ENCODE measurements at places on chromosomes 11 and 22.

DNA sequence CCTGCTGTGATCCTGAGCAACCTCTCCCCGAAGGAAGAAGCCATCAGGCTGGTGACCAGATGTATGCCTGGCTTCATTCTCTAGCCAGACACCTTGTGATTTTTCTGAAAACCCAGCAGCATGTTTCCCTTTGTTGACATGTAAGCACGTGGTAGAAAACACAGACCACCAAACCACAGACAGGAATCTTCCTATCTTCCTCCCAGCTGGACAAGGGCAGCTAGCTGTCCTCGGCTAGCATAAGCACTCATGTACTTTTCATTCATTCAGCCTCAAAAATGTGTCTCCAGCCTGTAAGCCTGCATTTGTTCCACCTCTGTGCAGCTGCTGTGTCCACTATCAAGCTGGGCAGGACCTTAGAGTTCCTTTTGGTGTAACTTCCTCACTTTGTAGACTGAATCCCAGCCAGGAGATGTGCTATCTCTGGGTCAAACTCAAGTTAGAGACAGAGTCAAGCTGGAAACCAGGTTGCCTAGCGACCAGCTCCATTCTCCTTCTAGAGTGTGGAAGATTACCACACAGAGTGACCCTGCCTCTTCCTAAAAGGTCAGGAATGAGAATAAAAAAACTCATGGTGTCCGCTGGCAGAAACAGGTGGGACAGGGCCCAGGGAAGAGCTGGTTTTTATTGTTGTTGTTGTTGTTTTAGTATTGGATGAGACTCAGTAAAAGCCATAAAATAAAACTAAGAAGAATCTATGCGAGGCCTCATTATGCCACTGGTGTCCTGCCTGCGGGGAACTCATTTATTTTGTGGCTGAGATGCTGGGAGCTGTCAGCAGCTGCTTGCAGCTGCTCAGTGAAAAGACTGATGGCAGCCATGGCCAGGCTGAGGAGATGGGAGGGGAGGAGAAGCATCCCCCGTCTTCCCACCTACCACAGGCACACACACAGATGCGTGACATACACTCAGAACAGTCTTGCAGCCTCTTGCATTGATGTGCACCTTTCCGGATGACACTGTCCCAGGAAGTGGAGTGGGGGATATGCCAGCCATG is 7.4 kb upstream of the CLMP start:
- no peak for DNase-seq

DNA sequence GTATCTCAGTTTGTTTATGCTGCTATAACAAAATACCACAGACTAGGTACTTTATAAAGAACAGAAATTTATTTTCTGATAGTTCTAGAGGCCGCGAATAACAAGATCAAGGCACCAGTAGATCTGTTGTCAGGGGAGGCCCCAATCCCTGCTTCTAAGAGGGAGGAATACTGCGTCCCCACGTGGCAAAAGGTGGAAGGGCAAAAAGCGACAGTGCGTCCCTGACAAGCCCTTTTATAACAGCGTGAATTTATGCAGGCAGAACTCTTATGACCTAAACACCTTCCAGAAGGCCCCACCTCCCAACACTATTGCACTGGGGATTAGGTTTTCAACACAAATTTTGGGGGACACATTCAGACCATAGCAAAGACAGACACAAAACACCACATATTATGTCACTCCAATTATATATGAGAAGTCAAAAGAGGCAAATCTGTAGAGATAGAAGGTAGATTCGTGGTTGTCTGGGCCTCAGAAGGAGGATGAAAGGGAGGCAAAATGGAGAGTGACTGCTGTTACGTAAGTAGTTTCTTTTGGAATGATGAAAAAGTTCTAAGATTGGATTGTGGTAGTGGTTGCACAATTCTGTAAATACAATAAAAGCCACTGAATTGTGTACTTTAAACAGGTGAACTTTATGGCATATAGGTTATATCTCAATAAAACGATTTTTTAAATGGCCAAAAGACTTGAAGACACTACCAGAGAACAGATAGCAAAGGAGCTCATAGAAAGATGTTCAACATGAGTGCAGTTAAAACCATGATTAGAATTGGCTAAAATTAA is 30.1 kb upstream of the TNRC6B start:
- DNase-seq = no peak

DNA sequence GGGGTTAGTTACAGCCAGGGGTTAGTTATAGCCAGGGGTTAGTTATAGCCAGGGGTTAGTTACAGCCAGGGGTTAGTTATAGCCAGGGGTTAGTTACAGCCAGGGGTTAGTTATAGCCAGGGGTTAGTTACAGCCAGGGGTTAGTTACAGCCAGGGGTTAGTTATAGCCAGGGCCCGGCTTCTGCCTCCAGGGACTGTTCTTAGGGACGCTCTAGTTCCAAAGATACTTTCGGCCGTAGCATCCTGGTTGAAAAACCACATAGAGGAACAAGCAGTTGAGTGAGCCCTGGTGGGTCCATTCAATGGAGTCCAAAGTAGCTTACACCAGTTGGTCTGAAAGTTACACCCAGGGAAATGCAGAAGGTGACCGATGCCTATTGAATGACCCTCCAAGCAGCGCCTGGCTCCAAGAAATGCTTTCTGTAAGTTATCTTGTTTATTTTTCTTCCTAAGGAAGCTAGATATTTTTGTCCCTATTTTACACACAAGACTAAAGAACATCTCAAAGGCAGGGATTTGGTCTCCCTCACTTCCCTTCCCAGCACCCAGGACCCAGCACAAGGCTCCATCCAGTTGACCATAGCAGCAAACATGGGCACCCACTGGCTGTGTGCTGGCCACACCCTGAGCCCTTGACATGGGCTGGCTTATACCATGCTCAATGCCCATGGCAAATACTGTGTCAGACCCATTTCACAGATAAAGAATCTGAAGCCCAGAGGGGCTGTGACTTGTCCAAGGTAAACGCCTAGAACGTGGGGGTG is 49.7 kb upstream of the SHISAL1 start:
- no peak for DNase-seq

DNA sequence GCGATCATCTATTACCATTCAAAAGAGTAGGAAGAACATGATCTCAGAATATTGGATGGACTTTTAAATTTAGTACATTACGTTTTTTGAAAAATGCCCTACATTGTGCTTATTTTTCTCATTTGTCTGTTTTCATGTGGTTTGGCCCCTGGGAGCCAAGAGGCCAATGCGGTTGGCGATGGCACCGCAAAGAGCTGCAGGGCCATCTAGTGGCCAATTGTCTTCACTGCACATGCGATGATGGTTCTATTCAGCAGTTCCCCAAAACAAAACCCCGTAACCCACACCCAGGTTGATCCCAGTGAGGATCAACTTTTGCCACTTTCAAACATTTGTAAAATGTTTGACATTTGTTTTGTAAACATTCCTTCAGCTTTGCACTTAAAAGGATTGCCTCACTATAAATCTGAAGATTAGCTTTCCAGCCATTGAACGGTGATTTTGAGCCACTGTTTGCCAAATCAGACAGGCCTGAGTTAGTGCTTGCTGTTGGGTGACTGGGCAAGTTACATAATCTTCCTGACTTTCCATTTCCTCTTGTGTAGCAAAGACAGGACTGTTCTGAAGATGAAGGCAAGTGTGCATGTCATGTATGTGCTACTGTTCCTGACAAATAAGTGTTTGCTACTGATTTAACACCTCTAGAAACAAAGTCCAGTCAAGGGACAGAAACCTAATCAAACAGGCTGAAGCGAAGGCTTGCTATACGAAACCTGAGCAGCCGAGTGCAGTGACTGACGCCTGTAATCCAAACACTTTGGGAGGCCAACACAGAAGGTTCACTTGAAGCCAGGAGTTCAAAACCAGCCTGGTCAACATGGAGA is 29.2 kb upstream of the XBP1 start:
- DNase-seq = peak; percentile 73

GRCh38 chr11:86749821-86750401 is 50.4 kb upstream of the PRSS23 start:
- DNase-seq = no peak

GRCh38 chr11:85589373-85589772 is 37.8 kb downstream of the DLG2 start:
- DNase-seq = no peak

- no peak for DNase-seq
These were observed 18.8 kb upstream of the DRD2 start for GRCh38 chr11:113494021-113494420.

DNA sequence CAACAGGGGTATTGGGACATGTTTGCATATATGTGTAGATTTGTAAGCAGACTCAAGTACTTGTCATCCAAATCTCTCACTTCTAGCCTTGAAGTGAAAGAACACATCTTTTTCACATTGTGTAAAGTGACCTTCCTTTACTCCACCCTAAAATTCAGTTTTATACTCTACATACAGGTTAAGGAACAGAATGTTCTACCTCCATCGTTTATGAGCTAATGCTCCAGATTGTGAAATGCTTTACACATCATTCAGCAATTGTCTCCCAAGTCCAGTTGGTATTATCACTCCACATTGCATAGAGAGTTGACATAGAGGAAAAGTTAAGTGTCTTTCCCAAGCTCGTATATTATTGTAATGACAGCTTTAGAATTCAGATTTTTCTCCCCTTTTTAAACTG is 46.1 kb upstream of the BLID start:
- DNase-seq = no peak

DNA sequence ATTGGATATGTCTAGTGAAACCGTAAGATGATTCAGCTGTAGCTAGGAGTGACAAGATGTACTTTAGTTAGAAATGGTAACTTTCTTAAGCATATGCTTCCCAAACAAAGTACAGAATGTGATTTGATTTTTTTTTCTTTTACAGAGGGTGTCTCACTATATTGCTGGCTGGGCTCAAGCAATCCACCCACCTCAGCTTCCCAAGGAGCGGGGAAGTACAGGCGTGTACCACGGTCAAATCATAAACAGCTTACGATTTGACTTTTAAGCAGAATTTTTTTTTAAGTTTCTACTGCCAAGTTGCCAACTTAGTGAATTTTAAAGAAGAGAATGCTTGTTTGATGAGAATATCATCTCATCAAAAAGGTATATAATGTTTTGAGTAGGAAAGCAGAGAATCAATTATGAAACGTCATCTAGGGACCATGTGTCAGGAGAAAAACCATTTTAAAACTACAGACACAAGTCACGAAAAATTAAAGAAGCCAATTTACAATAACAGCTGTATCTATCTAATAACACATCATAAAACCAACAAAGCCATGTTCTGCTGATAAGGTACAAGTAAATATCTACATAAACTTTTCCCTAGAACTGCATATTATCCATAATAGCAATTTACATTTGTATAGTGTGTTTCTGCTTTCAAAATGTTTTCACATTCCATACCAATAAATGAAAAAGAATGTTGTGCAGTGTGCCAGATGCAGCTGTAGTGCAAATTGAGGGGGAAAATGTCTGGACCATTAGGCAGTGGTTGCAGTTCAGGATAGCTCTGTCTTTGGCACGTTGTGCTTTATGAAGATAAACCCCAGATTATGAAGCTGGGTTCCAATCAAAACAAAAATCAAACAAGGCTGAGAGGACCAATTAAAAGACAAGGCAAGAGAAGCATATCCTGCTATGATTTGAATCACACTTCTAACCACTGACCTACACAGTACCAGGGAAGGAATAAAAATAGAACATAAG is 33.7 kb upstream of the USP47 start:
- no peak for DNase-seq

- DNase-seq = peak; percentile 70
These were observed 2.3 kb downstream of the ACY3 start for GRCh38 chr11:67648140-67648795.

DNA sequence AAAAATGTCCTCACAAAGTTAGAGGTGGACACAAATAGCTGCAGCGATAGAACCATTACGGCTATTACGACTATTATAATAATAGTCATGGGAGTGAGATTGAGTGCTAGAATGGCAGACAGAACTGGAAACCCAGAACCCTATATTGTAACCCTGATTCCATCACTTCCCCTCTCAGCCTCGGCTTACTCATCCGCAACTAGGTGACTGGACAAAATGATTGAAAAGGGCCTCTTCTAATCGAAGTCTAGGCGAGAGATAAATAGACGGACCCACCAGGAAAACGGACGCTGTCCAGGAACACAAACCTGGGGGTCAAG is 629 bp downstream of the PSMA1 start:
- DNase-seq = no peak

GRCh38 chr11:60942970-60943565 is 8.9 kb downstream of the SLC15A3 start:
- no peak for DNase-seq

DNA sequence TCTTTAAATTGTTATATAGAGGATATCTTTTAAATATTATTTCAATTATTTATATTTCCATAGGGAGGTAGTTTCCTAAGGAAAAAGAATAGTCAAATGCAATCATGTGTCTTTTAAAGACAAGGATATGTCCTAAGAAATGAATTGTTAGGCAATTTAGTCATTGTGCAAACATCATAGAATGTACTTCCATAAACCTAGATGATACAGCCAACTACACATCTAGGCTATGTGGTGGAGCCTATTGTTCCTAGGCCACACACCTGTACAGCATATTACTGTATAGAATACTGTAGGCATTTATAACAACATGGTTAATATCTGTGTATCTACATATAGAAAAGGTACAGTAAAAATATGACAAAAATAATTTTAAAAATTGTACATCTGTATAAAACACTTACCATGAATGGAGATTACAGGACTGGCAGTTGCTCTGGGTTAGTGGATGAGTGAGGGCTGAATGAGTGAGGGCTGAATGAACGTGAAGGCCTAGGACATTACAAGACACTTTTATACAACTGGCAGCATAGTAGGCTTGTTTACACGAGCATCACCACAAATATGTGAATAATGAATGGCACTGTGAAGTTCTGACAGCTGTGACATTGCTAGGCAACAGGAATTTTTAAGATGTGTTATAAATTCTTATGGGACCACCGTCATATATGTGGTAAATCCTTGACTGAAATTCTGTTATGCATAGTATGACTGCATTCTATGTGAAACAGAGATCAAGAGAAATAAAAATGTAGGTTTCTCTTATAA is 1879.0 kb upstream of the RAG2 start:
- no peak for DNase-seq

GRCh38 chr22:45281010-45281409 is 3.7 kb upstream of the UPK3A start:
- DNase-seq = no peak

DNA sequence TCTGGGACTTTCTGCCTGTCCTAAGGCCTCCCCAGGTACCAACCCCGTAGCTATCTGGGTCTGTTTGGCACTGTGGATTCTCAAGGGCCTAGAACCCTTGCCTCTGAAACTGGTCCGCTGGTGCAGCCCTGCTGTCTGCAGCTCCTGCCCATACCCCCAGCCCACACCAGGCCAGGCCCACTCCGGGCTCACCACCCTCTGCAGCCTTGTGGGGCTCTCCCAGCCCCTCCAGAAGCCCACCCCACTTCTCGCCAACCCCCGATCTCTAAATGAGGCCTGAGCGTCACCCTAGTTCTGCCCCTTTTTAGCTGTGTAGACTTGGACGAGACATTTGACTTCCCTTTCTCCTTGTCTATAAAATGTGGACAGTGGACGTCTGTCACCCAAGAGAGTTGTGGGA is 4.7 kb downstream of the KLHDC7B start:
- DNase-seq = no peak

DNA sequence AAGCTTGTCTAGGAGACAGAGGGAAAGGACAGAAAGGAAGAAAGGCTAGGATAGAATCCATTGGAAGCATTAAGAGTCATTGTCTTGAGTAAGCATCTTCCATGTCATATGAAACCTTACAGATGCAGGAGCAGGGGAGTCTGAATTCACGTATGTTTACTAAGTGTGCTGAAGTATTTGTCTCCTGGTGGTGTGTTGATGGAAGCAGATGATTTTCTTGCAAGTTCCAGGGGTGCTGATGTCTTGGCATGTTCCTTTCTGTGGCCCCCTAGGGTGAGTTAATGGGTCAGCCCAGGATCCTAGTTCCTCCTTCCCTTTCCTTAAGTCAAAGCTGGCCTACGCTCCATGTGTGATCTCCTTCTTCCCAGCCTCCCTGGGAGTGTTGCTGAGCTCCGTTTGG is 110.2 kb downstream of the TEAD1 start:
- DNase-seq = no peak
